ENCODE measurements at places on chromosomes 4 and X.

- no peak for DNase-seq
These were observed 434 bp upstream of the TMEM255A start for GRCh38 chrX:120311727-120312063.

GRCh38 chrX:13515211-13515930, 54.0 kb upstream of the EGFL6 start:
- no peak for DNase-seq

DNA sequence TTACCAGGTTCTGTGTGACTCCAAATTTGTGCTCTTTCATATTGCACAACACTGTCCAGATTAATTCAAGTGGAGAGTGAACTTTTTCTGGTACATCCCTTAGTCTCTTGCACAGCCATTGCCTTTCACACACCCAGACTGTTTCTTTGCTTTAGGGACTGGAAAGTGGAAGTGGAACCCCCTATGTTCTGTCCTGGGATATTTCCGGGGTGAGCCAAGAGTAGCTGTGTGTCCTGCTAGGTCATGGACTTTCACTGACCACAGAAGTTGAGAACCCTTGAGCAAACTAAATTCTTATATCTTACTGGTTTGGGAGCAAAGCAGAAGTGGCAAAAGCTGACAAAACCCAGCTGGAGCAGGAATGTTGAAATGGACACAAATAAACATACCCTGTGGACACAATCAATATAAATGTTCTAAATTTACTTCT, 10.3 kb upstream of the VSIG4 start:
- DNase-seq, result no peak

DNA sequence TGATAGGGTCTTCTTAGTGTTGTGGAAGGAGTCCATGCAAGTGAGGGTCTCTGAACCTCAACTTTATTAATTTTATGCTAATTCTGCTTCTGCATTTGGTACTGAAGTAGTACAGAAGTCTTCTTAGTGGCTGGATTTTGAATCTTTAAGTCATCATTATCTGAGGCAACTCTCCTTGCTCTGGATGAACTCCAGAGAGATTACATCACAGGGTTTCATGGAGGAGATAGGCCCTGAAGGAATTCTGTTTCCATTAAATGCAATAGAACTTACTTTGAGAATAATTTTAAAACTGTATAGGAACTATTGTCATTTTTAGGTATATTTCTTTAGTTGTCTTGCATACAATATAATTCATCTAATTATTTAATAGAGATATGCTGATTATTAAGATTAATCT, 451.2 kb downstream of the FAT4 start:
- no peak for DNase-seq

DNA sequence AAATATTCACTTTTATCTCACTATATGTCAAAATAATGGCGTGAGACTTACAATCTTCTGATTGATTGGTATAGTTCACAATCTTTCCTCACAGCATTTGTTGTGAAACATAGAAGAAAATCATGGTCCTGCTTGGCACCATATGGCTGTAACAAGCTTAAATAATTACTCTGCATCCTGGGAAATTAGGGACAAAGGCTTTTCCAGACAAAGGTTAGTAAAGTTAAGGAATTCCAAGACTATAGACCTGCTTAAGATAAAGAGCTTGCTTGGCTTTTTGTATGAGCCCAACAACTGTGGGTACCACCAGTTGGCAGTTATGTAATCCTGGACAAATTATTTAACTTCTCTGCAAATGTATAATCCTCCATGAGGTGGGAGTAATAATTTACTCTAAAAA, 3.4 kb upstream of the PCDH18 start:
- no peak for DNase-seq

DNA sequence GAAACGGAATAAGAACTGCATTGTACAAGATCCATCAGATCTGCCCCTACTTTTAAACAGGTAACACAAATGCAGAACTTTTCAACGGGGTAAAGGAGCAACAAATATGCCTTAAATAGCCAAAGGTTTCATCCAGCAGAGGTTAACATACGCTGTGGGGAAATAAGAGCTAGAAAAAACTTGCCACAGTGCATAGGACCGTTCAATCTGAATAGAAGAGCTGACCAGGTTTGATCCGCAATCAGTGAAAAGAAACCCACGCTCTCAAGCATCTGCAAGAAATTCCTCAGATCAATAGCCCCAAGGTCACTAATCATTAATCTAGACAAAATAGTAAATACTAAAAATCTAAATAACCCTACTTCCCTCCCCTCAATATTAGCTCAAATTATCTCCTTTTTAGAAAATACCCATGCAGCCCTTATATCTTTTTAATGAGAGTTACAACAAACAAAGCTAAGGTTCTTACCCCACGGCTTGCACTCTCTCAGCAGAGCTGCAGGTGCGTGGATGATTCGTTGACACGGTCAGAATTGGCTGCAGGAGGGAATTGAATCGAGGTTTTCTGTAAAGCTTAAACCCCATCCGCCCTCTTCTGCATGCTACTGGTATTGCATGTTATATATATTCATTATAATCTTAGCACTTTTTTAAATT, at the start of gene TLR10:
TLR10 (minus strand) TSS at position 539 of the 657 bp plus-strand sequence. CDS start 7,400 bp downstream, outside the sequence.
- DNase-seq, result peak; percentile 42

- peak; percentile 98 for DNase-seq
These were observed 894.8 kb upstream of the EPHA5 start for GRCh38 chr4:66564901-66565651.

- no peak for DNase-seq
These were observed 6.4 kb downstream of the RPL9 start for GRCh38 chr4:39452153-39452859.

DNA sequence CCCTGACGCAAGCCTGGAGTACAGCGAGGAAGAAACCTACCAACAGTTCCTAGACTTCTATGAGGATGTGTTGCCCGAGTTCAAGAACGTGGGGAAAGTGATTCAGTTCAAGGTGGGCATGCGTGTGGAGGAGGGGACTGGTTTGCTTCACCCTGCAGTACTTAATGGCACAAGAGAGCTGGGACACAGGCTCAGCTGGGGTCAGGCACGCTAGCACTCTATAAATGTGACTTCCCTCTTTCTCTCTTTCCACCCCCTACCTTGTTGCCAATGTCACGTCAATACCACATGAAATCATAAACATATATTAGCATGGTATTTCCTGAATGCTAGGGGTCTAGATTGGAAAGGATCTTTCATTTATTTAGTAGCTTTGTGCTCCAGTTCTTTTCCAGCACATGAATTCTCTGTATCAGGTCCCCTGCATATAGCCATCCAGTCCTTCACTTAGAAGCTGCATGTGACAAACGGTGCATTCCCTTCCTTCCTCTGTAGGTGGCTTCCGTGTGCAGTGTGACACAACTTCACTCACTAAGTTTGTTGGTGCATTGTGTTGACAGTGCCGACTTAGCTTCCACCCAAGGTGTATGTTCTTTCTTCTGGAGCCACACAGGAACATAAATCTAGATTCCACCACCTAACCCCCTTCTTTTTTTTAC, 25.6 kb downstream of the ZRSR2 start:
- DNase-seq, result peak; percentile 26

DNA sequence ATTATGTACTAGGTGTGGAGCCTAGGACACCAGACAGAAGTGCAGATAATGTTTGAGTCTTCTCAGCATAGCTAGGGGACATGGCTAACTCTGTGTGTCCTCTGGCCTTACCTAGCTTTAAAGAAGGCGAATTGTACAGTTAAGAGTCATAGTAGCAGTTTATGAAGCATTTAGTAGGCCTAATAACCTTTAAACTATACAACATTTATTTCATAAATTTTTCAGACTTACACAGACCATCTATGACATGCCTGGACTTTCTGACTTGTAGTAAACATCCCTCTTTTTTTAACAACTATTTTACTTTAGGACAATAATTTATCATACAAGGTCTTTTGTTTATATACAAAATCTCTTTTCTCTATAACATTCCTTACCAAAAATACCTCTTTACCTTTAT, 37.4 kb downstream of the ETNPPL start:
- no peak for DNase-seq

DNA sequence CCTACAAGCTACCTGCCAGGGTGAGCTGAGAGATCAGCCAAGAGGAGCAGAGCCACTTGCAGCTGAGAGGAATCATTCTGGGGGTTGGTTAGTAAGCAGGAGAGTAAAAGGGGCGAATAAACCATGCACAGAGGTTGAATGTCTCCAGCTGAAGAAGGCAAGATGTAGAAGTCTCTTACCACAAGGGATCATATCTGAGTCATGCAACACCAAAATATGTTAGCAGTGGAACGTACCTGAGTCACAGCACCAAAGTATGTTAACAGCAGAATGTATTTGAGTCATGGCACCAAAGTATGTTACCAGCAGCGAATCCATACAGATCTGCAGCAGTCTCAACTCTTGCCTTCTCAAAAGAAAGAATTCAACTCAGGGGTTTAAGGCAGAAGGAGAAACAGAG, 29.9 kb downstream of the C4orf51 start:
- peak; percentile 97 for DNase-seq

- no peak for DNase-seq
These were observed 25.7 kb downstream of the SLC9A7 start for GRCh38 chrX:46733226-46733625.

- peak; percentile 77 for DNase-seq
These were observed 75.3 kb upstream of the RAPGEF2 start for GRCh38 chr4:159027535-159027934.

- DNase-seq, result peak; percentile 33
These were observed 169.2 kb downstream of the AFAP1 start for GRCh38 chr4:7770224-7771050.

DNA sequence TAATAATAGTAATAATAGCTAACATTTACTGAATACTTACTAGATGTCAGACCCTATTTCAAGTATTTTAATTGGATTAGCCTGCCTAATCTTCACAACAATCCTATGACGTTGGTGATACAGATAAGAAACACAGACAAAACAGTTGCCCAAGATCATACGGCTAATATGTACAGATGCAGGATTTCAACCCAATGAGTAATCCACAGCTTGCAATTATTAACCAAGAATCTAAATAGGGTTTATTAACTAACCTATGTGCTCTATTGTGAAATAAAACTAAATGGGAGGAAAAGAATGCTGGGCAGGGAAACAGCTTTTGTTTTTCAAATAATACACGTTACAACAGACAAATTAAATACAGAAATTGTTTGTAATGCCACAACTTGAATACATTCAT, 23.4 kb downstream of the FBXO8 start:
- no peak for DNase-seq

DNA sequence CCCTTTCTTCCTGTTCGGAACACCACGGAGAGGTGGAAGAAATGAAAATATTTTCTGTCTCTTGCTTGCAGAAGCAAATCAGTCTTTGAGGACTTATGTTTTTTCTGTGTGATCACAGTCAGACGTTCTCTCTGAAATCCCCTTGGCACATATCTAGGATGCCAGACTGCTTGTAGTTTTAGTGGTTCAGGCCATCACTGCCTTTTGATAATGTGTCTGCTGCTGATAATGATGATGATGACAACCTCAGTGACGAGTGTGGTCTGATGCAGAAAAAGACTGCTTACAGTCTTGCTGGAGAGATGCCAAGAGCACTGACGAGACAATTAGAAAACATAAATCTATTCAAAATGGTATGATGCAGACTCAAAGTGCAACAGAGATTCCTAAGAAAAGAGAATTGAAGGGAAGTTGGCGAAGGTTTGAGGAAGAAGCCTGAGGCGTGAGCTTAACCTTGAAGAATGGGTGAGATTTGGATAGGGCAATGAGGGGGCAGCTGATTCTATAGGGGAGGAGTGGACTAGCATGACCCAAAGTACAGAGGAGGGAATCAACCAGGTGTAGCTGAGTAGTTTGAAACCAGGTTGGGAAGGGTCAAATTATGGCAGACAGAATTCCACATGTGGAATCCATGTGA, 7.9 kb downstream of the RAB33A start:
- peak; percentile 38 for DNase-seq

- DNase-seq, result no peak
These were observed 55.3 kb downstream of the SH2D1A start for GRCh38 chrX:124401696-124402095.

GRCh38 chr4:108166441-108167315, 2.1 kb downstream of the LEF1 start:
- peak; percentile 26 for DNase-seq

DNA sequence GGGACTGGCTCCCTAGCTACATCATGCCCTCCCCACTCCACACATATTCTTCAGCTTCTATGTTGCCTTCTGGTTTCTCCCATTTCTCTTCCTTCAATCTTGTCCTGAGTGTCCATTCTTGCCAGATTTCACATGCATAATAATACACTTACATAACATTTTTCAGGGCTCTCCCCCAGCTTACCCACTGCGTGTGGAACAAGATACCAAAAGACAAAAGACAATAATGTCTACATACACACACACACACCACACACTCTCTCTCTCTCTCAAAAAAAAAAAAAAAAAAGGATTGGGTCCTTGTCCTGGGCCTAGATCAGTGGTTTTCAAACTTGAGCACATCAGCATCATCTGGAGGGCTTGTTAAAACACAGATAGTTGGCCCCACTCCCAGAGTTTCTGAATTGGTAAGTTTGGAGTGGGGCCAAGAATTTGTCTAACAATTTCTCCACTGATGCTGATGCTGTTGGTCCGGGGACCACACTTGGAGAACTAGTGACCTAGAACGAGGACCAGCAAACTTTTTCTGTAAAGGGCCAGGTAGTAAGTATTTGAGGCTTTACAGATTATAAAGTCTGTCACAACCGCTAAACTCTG, 6.5 kb upstream of the SMARCA1 start:
- DNase-seq, result peak; percentile 55

All from fibroblast of skin of back (primary cell).